ENCODE measurements at places on chromosomes 11 and 22.
A peak's percentile ranks its signal among the peaks of the same experiment; 100 is the strongest.

- peak; percentile 62 for DNase-seq
Measured at GRCh38 chr11:128493570-128493965, 93.8 kb downstream of the ETS1 start.

GRCh38 chr22:48373626-48374173 is 1454.0 kb downstream of the BRD1 start:
- DNase-seq, result no peak

GRCh38 chr22:30087611-30088010 is 7.3 kb downstream of the HORMAD2 start:
- DNase-seq, result no peak

DNA sequence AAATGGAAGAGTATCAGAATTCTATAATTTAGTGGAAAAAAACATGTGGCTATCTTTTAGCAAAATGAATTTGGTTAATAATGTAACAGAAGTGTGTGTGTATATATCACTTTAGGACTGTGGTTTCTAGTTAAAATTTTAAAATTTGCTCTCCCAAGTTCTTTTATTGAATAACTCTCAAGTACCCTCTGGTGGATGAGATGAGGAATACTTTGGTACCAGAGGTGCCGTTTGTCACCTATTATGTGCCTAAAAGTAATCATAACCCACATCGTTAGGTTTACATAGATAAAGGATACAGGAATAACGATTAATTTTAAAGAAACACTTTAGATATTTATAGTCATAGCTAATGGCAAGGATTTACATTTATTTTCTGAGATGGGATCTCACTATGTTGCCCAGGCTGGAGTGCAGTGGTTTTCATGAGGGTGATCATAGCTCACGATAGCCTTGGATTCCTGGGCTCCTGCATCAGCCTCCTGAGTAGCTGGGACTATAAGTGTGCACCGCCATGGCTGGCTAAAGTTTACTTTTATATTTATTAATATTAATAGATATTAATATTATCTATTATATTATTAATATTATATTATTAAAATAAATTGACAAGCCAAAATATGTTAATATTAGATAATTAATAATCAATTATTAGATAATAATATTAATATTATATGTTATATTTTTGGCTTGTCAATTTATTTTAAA is 66.7 kb upstream of the CAPRIN1 start:
- DNase-seq, result peak; percentile 36

- peak; percentile 91 for DNase-seq
Measured at GRCh38 chr11:47861728-47862127, 13.6 kb upstream of the NUP160 start.

DNA sequence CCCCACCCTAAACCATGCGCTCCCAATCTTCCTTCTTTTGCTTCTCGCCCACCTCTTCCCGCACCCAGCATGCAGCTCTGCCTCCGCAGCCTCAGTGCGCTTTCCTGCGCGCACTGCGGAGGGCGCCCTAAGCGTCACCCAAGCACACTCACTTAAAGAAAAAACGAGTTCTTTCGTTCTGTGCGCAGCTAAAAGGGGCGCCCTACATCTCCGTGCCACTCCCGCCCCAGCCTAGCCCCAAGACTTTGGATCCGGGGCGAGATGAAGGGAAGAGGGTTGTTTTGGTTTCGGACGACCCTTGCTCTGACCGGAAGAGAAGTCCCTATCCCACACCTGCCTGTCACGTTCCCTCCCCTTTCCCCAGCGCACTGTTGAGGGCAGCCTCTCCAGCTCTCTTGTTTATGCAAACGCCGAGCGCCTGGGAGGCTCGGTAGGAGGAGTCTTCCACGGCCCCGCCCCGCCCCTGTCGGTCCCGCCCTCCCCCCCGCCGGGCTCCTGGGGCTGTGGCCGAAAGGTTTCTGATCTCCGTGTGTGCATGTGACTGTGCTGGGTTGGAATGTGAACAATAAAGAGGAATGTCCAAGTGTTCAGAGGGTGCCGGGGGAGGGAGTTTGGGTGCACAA is 5.3 kb downstream of the VSIG2 start:
- DNase-seq, result peak; percentile 84

- DNase-seq, result peak; percentile 53
Measured at GRCh38 chr11:32385998-32386397, 49.3 kb downstream of the WT1 start.

- DNase-seq, result no peak
Measured at GRCh38 chr22:47036352-47036751, 273.9 kb downstream of the TBC1D22A start.

DNA sequence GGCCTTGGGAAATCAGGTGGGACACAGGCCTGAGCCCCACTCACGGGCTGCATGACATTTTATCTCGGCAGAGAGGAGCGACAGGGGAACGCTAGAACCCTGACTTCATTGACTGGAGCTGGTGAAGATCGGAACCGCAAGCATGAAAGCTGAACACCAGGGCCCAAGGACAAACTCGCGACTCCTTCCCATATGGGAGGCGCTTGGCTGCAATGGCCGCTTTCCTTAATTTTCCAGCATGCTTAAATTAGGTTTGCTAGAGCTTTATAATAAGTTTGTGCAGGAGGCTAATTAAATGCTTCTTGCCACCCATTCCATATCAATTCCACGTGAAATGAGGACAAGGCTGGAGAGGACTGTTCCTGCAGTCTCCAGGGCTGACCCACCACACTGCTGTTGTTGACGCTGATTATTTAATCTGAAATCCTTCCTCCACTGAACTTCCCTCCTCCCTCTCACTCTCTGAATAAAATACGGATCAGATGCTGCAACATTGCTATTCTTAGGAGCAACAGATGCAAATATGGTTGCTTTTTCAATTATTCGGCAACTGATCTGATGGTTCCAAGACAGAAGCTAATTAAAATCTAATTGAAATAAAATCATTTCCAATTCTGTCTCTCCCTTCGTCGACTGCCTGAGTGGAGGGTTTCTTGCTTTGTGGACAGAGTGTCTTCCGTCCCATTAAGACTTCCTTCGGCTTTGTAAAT is 692.9 kb downstream of the OPCML start:
- no peak for DNase-seq

GRCh38 chr11:65651589-65652510 is 10.9 kb downstream of the RELA start:
- DNase-seq, result peak; percentile 71

DNA sequence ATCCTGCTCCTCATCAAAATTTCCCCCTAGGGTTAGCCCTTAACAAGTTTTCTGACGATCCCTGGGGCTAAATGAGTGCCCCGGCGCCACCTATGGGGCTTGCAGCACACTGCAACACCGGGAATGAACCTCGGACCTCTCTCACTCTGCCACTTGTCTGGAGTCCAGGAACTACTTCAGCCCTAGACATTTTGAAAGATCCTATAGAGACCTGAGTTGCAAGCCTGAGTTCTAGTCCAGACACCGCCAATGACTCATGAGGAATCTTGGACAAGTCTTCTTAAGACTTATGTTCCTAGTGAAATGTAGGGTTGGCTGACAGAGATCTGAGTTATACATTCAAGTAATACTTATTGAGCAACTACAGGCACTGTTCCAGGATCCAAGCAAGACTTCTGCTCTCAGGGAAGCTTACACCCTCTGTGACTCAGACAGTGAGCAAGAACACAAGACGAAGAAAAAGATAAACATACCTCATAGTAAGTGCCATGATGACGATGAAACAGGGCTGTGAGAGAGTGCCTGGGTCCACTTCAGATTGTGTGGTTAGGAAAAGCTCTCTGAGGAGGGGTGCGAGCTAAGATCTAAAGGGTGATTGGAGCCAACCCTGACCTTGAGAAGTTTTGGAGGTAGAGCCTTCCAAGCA is 10.2 kb upstream of the STK33 start:
- DNase-seq, result peak; percentile 100

DNA sequence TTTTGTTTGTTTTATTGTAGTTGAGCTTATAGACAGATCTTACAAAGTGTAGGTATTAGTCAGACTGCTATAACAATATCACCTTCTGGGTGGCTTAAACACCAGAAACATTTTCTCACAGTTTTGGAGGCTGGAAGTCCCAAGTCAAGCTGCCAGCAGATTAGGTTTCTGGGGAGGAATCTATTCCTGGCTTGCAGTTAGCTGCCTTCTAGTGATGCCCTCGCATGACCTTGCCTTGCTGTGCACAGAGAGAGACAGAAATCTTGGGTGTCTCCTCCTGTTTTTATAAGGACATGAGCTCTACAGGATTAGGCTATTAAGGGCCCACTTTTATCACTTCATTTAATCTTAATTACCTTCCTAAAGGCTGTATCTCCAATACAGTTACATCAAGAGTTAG is 1635.2 kb downstream of the FAM181B start:
- DNase-seq, result no peak

GRCh38 chr11:115764176-115764575 is 260.0 kb upstream of the CADM1 start:
- no peak for DNase-seq

- DNase-seq, result no peak
Measured at GRCh38 chr22:29798318-29798717, 31.1 kb downstream of the UQCR10 start.

DNA sequence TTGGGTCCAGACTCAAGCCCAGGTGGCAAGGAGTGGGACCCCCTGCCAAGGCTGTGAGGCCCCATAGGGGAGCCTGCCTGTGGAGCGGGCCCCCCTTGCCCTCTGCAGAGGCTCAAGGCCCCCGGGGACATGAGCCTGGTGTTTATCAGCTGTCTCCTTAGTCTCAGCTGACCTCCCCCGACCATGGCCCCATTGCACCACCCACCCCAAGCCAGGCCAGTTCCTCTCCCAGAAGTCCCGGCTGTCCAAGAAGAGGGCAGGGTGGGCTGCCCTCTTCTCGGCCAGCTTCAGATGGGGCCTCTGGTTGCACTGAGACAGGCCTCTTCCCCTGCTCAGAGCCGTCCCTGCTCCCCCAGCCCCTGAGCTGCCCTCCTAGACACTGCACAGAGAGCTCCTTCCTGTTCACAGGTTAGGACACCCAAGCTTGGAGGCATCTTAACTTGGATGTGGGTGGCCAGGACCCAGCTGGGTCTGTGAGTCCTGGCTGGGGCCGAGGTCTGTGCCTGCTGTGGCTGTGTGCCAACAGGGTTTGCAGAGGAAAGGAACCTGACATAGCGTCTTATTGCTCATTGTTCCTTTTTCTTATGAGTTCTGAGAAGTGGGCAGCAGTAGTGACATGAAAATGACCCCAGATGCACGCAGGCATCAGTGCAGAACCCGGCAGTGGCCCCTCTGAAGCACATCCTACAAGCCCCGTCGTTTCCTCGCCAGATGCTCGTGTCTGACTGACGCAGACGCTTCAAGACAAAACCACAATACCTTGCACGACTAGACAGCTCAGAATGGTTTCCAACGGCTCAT is 5.4 kb downstream of the TRABD start:
- DNase-seq, result no peak
